ENCODE measurements at places on chromosomes 13 and 19.

- DNase-seq: peak; percentile 75
These were observed 107.2 kb downstream of the CACNA1A start for GRCh38 chr19:13398780-13399726.

DNA sequence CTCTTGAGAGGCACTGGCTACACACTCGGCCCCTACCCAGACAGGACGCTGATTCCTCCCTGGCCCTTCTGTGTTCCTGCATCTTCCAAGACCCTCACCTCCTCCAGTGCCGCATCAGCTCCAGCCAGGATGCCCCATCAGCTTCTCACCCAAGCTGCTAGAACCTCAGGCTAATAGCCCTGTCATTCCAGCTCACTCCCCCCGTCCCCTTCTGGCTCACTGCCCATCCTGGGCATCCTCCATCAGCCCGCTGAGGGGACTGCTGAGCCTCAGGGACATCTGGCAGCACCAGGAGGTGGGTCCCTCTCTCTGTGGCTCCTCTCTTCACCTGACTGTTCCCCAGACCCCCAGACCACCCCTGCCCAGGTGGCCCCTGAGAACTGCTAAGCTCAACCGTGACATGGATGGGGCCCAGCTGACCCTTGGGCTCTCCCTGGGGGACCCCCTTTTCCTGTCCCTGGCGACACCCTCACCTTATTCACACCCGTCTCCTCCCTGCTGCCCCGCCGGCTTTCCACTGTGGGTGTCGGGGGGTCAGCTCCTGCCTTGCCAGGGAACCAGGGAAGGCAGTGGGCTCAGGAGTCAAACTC lies 4.8 kb downstream of the FFAR3 start:
- no peak for DNase-seq

- no peak for DNase-seq
These were observed 53.5 kb downstream of the KATNAL1 start for GRCh38 chr13:30253830-30254229.

DNA sequence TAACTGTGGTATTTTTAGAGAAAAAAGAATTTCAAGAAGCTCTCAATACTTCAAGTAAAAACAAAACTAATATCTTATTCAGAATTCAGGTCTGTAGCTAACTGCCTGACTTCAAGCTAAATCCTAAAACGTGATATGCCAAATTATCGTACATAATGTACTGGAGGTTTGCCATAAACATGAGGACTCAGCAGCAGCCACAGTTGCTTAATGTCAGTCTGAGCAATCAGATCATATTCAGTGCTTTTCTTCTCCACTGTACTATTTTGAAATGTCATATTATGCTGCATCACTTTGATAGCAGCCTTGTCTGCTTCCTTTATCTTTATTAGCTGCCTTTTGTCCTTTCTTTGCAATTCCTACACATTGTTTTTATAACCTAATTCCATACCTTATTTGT lies 265.1 kb upstream of the EDNRB start:
- DNase-seq: peak; percentile 30

GRCh38 chr13:26253262-26253786 lies 605 bp upstream of the CDK8 start:
- DNase-seq: no peak

DNA sequence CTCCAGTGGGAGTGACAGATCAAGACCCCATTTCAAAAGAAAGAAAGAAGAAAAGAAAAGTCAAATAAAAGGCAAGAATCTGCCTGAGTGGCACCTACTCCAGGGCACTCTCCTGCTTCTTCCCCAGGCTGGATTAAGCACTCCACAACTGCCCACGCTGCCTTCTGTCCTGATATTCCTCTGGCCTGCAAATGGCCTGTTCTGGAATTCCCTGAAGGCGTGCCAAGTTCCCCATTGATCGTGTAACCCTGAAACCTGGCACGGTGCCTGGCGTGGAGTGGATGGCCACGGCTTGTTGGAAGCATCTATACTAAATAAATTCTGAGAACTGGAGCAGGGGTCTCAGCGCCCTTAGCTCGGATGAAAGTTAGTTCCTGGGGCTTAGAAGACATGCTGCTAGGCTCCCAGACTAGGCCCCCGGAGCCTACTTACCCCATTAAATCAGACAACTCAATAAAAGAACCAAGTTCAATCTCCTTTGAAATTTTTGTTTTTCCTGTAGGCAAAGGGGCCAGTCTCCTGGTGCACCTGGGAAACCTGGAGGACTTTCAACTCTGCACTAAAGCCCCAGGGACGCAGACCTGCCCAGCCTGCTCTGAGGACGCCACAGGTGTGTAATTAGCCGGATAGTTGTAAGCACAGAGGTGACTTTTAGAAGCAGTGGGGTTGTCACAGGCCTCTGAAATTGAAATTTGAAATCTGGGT lies 21.9 kb downstream of the ANKRD27 start:
- no peak for DNase-seq

- DNase-seq: peak; percentile 94
These were observed 90.5 kb downstream of the STARD13 start for GRCh38 chr13:33194820-33195692.

DNA sequence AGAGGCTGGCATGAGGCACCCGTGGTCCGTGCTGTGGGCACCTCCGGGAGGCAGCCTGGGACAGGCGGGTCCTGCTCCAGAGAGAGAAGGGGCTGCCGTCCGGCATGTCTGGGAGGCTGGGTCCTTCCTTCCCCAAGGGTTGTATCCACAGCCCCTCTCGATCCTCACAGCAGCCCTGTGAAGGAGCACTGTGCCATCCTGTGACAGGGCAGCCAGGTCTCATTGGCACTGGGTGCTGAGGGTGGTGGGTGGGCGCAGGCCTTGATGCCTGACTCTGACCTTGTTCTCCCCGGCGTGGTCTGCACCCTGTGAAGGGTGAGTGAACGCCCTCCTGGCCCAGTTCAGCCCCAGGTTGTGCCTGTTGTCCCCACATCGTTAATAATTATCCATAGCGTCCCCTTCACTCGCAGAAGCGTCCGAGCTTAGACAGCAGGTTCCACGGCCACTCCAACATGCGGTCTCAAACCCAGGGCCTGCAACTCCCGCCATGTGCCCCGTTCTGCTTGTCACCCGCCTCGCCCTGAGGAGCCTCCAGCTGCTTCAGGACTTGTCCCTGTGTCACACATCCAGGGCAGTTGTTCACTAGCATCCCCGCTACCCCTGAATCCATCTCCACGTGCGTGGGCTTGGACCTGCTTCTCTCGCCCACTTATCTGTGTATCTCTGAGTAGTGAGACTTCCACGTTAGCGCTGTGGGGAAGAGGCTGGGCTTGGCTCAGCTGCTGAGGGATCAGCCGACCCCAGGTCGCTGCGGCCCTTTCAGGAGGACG lies 10.6 kb downstream of the ATP11A start:
- DNase-seq: no peak

- DNase-seq: no peak
These were observed 2.3 kb upstream of the C13orf42 start for GRCh38 chr13:51113186-51113881.

- peak; percentile 88 for DNase-seq
These were observed 186.3 kb downstream of the TDRD3 start for GRCh38 chr13:60583196-60583888.

- DNase-seq: no peak
These were observed 8.0 kb upstream of the BAX start for GRCh38 chr19:48946463-48947257.

DNA sequence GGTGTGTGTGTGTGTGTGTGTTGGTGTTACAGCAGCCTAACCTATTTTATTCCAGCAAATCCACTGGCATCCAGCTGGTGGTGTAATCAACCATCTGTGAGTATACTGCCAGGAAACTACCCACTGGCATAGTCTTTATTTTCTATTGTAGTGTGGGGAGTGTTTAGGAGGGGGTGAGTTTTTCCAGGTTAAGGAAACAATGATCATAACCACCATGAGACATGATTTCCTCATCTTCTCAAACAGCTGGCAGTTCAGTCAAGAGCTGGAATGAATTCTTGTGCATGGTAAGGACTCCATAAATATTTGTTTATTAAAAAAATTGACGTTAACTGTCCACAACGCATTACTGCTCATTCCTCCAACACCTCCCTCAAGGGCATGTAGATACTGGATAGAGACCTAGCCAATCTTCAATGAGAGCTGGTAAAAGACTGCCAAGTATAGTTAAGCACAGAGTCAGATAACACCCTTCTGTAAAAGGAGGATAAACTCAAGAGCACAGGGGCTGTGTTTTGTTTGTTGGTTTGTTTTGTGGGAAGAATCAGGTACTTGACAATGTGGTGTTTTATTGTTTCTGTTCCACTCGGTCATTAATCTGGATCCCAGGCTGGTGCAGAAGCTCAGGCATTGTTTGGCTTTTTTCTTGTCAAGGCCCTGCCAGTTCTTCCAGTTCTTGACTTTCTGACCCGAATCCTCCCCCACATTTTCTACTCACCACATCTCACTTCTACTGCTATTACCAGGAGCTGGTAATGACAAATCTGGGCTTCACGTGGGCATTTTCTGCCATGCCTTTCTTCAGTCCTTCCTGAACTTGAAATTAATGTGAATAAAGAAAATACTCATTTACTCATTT lies 31.6 kb upstream of the SLC46A3 start:
- peak; percentile 49 for DNase-seq
